SW 1271 (cell line): ENCODE measurements at places on chromosomes 1 and 21.

- no peak for DNase-seq
Measured at GRCh38 chr1:232620356-232620969, 9.5 kb downstream of the SIPA1L2 start.

GRCh38 chr1:235532360-235532759 lies 28.1 kb upstream of the B3GALNT2 start:
- DNase-seq: peak; percentile 6

GRCh38 chr1:32733582-32734321 lies 31.2 kb upstream of the SYNC start:
- no peak for DNase-seq

DNA sequence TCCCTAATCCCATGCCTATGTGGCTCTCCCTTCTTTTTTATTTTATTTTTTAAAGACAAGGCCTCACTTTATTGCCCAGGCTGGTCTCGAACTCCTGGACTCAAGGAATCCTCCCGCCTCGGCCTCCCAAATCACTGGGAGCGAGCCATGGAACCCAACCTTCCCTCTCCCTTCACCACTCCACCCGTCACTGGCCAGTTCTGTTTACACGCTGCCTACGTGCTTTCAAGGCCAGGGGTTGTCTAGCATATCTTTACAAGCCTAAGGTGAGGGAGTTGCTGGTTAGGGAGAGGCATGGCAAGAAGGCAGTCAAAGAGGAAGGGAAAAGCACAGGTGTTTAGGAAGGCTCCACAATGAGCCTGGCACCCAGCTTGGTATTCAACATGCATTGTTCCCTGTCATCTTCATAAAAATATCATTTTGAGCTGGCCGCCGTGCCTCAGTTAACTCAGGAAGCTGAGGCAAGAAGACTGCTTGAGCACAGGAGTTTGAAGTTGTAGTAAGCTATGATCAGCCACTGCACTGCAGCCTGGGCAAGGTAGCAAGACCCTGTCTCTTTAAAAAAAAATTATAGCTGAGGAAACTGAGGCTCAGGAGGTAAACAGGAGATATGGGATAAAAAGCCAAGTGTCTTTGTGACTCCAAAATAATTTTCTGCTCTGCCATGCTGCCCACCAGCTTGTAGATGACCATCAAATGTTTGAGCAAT lies 1.1 kb downstream of the RHBDL2 start:
- DNase-seq: no peak

DNA sequence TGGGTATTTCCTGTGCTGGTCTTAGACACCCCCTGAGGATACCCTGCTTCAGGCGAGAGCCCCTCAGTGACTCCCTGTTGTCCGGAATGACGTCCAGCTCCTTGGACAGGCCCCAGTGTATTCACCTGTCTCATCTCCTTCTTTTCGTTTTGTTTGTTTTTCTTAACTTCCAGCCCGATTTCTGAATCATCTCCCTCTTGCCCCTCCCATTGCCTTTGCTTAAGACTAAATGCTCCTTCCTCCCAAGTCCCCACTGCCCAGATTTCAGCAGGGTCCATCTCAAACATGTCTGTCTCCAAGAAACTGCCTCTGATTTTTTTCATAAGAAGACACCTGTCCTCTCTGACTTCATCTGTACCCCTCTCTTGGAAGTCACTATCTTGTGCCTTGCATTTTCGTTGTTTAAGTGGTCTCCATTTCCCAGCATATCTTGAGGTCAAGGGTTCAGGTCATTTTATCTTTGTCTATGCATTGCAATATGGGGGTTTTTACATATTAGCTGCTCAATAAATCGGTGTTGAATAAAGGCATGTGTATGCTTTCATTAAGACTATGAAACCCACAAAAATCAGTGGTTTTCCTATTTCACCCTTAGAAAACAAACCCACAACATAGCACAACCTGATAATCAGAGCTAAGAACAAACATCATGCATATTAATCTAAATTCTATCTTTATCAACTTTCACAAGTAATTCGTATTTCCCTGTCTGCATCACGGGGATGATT lies 58.4 kb upstream of the LGALS8 start:
- DNase-seq: no peak

DNA sequence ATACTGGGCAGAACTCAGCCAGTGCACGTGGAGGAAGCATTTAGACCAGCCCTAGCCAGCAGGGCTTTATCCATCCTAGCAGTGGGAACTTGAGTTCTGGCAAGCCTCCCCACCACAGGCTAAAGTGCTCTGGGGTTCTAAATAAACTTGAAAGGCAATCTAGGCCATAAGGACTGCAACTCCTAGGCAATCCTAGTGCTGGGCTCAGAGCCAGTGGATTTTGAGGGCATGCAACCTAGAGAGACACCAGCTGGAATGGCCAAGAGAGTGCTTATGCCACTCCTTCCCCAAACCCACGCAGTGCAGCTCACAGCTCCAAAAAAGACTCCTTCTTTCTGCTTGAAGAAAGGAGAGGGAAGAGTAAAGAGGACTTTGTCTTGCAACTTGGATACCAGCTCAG lies 70.5 kb upstream of the APOBEC4 start:
- DNase-seq: no peak

- DNase-seq: no peak
Measured at GRCh38 chr1:21914450-21914849, 22.7 kb downstream of the HSPG2 start.

GRCh38 chr1:36380782-36381181 lies 4.9 kb downstream of the STK40 start:
- DNase-seq: no peak

DNA sequence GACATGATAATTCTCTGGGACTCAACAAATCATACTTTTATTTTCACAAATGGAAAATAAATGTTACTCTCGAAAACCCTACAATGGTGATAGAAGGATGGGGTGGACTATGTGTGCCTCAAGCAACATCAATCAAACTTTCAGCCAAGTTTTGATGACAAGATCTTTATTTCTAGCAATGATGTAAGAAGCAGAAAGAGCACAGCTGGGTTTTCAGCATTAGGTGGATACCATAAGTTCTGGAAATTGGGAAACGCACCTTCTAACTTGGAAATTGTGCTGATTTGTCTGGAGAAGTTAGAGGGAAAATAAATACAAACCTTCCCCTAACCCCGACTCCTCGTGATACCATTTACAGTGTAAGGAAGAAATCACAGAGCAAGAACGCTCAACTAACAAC lies 320.3 kb downstream of the PAPPA2 start:
- no peak for DNase-seq

DNA sequence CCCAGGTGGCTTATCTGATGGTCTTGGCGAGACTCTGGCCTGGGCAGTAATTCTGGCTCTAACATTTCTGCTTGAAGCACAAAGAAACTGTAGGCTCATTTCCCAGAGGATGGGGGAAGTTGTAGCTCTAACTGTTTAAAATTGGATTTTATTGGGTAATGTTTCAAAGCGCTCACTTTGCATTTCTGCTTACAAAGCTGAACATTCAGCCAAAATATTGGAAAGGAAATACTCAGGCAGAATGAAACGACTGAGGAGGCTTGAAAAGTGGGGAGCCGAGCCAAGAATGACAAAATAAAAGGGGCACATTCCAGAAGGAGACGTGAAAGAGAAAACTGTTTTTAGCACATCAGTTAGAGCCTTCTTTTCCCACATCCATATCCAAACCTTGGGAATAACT lies 202.6 kb downstream of the GRIK1 start:
- no peak for DNase-seq

GRCh38 chr1:41842326-41842725 lies 76.4 kb downstream of the HIVEP3 start:
- no peak for DNase-seq

DNA sequence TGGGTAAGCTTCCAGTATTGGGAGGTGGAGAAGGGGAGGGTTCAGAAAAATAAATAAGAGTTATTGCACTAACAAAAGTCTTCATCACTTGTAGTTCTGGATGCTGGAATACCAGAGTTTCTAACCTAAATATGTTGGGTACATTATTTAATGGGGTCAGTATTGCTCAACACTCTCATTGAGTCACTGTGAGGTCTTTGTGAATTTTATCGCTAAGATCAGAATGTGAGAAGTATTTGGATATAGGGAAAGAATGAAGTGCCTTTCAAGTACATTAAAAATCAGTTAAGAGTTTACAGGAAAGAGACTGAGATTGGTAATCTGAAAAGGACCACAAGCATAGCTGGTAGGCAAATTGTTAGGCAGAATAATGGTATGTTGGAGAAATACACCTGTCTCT lies 8.8 kb downstream of the SNRPE start:
- no peak for DNase-seq
